Myocyte (in vitro differentiated cells): ENCODE measurements at places on chromosomes 5 and 9. TPM values are rescaled to one million over a fixed set of nuclear protein-coding genes. Genes with fewer than 3 reads are reported as not detected.

DNA sequence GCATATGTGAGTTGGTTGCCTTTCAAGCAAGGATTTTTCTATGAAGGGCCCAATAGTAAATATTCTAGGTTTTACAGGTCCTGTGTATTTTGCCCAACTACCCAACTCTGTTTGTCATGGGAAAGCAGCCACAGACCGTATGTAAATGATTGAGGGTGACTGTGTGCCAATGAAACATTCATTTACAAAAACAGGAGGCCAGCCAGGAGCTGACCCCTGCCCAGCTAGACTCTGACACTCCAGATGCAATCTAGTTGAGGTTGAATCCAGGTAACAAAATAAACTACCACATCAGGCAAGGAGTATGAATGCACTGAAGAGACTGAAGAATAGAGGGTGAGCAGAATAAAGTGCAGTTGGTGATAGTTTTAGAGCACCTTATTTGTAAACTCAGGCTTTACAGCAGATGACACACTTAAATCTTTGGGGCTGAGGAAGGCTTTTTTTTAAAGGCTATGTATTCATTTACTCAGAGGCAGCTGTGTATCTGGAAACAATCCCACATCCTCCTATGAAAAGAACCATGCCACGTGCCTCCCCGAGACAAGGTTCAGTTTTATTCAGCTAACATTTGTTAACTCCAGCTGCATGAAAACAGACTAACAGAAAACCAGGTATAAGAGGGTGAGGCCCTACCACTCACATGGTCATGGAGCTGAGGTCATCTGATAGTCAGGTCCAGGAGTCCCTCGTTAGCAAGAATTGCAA lies 60.7 kb downstream of the SLC1A1 start:
- DNase-seq, result peak; percentile 24

GRCh38 chr9:92983984-92984589 lies 36.8 kb downstream of the FGD3 start:
- DNase-seq, result peak; percentile 4

GRCh38 chr9:28120184-28120583 lies 546.9 kb upstream of the C9orf72 start:
- no peak for DNase-seq

- no peak for DNase-seq
These were observed 803.6 kb downstream of the NR2F1-AS1 start for GRCh38 chr5:92777421-92777820.

DNA sequence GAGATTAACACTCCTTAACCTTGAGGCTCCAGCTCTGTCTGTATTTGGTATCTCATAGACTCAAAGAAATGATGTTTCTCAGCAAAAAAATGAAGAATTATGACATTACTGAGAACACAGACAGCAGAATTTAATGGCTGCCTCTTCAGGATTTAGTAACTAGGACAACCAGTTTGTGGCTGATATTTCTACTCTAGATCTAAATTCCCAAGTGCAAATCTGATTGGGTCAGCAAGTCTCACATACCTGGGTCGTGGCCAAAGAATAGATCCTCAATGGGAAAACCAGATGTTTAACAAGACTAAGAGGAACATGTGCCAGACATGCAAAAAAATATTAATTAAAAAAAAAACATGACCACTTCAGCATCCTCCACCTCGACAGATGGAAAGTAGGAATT lies 608.9 kb downstream of the DTWD2 start:
- DNase-seq, result no peak

- no peak for DNase-seq
These were observed 368.2 kb downstream of the TMEM161B start for GRCh38 chr5:87900419-87900818.

Gene SLC6A7
- total RNA-seq, result 0.10 TPM in 1 of 2 replicates, not detected in the other

DNA sequence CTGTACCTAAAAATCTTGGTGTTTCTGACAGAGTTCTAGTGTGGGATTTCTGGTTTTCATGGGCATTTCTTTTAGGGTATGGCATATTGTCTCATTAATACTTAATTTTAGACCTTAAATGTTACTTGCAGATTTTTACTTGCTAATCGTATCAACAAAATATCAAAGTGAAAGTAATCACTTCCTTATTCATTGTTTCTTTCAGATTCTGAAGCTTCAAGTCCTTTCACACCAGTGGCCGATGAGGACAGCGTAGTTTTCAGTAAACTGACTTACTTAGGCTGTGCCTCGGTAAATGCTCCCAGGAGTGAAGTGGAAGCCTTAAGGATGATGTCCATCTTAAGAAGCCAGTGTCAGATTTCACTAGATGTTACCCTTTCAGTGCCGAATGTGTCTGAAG lies 45.2 kb downstream of the RABGAP1 start:
- DNase-seq, result no peak

DNA sequence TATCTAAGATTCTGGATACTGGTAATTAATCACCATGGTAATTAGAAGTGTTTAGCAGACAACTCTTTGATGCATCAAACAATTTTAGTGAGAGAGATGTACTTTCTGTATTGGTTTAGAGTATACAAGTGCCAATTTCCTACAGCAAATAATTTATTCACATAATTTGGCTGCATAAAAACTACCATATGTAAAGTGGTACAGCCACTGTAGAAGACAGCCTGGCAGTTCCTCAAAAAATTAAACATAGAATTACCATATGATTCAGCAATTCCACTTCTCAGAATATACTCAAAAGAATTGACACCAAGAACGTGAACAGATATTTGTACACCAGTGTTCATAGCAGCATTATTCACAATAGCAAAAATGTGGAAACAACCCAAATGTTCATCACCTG lies 36.2 kb downstream of the PHAX start:
- DNase-seq, result no peak

- DNase-seq, result no peak
These were observed 581.0 kb upstream of the RORB start for GRCh38 chr9:73916016-73916673.

Gene TICAM2
- 1.2 and 4.0 TPM in 2 replicates for total RNA-seq

- DNase-seq, result no peak
These were observed 5.9 kb downstream of the NFIL3 start for GRCh38 chr9:91417602-91418214.

DNA sequence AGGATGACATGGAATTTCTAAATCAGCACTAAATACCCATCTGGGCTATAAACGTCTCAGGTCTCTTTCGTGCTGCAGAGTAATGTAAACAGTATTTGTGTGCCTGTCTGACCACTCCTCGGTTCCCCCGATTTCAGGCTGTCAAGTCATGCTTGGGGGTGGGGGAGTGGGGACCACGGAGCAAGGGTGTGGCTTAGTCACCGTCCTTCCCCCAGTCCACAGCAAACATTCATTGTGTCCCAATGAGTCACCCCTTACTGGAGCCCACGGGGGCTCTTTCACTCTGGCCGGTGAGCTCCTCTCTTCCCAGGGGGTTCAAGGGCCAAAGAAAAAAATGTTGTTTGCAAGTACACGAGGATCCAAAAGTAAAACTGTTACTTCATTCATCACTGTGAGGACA lies 72.4 kb upstream of the ICE1 start:
- DNase-seq, result no peak

DNA sequence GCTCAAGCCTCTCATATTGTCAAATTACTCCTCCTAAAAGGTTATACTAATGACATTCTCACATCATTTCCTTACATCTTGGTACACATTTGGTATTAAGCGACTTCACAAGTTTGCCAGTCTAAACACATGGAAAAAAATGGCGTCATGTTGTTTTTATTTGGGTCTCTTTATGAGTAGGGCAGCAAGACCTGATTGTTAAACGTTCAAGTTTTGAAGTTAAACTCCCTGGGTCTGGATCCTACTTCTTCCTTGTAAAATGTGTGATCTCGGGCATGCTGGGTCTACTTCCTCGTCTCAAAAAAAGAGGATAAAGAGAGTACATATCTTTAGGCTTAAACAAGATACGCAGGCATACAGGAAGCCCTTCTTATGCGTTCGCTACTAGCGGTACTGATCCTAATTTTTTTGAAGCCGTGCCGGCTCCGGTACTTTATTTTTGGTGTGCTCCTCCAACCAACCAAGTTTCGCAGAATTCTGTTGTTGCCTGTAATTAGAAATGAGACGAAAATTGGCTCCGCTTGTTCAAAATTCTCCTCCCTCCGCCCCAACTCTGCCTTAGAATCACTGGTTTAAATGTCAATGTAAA lies 596 bp upstream of the CDC37L1 start:
- peak; percentile 56 for DNase-seq

Gene TMEM215
- total RNA-seq, result not detected in 2 replicates

DNA sequence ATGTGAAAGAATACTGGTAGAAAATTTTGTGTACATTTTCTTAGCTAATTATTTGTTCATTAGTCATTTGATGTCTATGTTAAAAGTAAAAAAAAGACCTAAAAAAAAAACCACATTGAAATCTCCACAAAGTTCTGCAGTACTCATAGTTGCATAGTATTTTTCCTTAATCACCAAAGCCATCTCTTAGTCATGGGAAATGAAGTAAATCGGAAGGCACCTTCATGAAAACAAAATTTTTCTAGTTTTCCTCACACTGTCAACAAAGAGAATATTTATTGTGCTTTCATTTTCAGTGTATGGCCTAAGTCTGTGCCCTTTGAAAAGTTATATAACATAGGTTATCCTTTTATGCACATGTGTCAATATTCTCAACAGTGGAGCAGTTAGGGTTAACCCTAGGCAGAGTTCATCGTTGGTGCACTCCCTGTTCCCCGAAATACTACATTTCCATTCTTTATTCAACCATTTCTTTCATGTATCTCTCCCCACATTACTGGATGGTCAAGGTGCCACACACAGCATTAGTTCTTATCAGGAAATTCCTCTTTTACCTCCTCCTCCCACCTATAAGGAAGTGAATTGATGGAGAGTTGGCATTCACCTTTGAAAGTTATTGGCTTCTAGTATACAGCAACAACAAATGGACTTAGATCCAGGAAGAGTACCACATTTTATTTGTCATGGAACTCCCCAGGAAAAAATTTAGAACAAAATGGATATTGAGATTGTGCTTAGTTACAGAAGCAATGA lies 93.1 kb downstream of the NUDT12 start:
- DNase-seq, result no peak

DNA sequence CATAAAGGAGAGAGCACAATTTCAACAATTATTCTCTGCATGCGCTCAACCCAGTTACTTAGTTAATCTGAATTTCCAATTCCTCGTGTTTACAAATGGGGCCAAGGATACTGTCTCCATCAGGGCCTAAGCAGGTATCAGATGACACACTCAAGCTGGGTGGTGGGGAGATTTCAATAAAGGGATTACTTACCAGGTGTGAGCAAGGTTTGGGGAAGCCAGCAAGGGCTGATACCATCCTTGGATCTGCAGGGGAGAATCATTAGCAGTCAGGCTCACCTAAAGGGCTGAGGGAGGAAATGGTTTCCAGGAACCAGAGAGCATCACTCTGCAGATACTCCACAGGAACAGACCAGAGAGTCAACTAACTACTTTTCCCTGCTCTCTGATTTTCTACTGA lies 487.1 kb downstream of the NTRK2 start:
- DNase-seq, result no peak

- DNase-seq, result no peak
These were observed 2.4 kb upstream of the STC2 start for GRCh38 chr5:173330338-173331206.

DNA sequence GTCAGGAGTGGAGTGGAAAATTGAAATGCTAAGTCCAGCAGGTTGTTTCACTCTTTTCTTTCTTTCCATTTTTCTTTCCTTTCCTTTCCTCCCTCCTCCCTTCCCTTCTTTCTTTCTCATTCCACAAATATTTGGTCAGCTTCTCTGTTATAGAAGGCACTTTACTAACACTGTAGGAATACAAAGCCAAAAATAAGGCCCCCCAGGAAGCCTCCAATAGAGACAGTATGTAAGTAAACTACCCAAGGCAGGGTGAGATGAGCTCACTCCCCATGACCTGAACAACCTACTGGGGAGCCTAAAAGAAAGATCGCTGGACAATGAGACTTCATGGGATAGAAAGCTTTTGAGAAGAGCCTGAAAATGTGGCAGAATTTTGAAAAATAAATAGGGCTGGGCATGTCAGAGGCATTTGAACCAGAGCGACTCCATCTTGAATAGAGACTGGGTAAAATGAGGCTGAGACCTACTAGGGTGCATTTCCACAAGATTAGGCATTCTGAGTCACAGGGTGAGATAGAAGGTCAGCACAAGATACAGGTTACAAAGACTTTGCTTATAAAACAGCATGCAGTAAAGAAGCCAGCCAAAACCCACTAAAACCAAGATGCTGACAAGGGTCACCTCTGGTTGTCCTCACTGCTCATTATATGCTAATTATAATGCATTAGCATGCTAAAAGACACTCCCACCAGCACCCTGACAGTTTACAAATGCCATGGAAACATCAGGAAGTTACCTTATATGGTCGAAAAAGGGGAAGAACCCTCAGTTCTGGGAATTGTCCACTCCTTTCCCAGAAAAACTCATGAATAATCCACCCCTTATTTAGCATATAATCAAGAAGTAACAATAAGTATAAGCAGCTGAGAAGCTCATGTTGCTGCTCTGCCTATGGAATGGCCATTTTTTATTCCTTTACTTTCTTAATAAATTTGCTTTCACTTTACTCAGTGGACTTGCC lies 158.9 kb upstream of the EGFLAM start:
- no peak for DNase-seq

Gene TAF9
- total RNA-seq, result 60.5 and 60.9 TPM in 2 replicates

- peak; percentile 75 for DNase-seq
These were observed 740.8 kb upstream of the ZNF608 start for GRCh38 chr5:125487231-125487630.

GRCh38 chr5:127840198-127840524 lies 137.0 kb downstream of the CCDC192 start:
- no peak for DNase-seq

DNA sequence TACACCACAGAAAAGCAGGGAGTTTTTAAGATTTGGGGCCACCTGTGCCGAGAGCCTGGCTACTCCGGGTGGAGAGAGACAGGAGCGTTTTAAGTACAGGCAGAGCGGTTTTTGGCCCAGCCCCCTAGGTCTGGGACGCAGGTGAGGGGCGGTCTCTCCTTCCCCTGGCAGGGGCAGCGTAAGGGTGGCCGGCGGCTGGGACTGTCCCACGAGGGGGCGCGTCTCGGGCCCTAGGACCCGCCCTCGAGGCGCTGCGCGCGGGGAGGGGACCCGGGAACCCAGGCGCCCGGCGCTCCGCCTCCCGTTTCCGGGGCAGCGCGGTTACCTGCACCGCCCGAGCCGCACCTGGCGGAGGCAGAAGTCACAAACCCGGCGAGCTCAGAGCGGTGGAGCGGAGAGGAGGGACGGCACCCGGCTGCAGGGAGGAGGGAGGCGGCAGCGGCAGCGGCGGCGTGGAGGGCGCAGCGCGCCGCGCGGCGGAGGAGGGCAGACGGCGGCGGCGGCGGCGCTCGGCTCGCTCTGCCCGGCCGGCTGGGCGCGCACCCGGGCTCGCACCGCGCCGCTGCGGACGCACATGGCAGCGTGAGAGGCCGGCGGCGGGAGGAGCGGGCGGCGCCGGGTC lies at the start of gene WWC1:
Gene WWC1 (plus strand): TSS at position 304 of the 622 bp plus-strand sequence. CDS start 508 bp downstream, outside the sequence.
- DNase-seq, result no peak

GRCh38 chr5:88823201-88823600 lies 59.8 kb downstream of the MEF2C start:
- no peak for DNase-seq

DNA sequence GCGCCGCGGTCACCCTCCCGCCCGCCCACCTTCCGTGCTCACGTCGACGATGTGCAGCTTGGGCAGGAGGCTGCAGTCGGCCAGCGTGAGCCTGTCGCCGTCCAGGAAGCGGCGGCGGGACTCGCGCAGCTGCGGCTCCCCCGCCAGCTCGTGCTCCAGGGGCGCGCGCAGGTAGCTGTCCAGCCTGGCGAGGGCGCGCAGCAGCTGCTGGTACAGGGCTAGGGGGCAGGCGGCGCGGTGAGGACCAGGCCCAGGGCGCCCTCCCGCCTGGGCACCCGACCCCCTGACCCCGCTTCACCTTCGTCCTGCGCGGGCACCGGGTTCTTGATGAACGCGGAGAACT lies 1.5 kb downstream of the CLIC3 start:
- DNase-seq, result no peak

GRCh38 chr5:143308731-143309130 lies 94.8 kb downstream of the NR3C1 start:
- DNase-seq, result no peak

Gene PRR7
- 23.1 and 38.7 TPM in 2 replicates for total RNA-seq
